ENCODE measurements at places on chromosomes 13 and 19.

- peak; percentile 32 for DNase-seq
Observed at GRCh38 chr13:53151336-53152056, 122.9 kb downstream of the OLFM4 start.

- no peak for DNase-seq
Observed at GRCh38 chr19:47172666-47173455, 42.2 kb downstream of the SAE1 start.

GRCh38 chr13:46213242-46213641 is 1.5 kb downstream of the LRRC63 start:
- DNase-seq, result no peak

DNA sequence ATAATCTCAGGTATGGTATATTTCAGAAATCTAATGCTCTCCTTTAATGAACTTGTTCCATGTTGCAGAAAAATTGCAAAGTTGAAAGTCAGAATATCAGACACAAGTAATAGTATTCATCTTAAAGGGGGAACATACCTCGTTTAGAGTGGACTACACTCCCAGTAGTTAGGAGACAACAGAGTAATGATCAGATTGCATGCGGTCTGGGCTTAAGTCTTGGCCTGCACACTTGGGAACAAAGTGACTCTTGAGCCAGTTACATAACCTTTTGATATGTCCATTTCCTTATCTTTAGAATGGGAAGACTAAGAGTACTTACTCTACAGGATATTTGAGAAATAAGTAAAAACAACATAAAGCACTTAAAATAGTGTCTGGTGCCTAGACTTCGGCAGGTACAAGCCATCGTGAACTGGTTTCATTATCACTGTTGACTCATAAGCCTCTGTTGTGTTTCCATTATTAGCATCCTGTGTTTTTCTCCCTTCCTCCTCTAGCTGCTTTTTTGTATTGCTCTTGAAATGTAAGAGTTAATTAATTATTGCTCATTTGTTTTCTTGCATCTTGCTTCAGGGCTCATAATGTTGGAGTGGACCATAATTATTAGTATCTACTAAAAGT is 53.0 kb downstream of the DPY19L3 start:
- DNase-seq, result no peak

- DNase-seq, result no peak
Observed at GRCh38 chr13:47632311-47632710, 368.8 kb downstream of the SUCLA2 start.

DNA sequence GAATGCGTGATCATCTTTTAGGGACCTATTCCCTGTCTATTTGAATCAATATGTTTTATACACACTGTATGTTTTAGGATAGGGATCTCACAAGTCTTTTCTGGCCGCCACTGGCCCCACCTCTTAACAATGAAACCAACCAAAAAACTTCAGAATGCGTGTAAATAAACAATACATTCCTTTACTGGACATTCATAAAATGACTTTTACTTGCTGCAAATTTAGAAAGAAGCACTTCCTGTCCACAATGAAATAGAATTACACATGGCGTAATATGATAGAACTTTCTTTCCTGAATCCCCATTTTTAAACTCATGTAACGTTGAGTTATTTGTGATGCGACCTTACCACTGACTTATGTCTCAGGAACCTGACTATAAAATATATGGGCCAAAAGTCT is 233.6 kb downstream of the SLITRK6 start:
- no peak for DNase-seq

- DNase-seq, result no peak
Observed at GRCh38 chr19:47446534-47447469, 24.9 kb downstream of the SLC8A2 start.
